Stromal cell of bone marrow (primary cell): ENCODE measurements at places on chromosomes 2 and 18.
A peak's percentile ranks its signal among the peaks of the same experiment; 100 is the strongest.

- DNase-seq, result no peak
Observed at GRCh38 chr2:8584174-8585066, 97.4 kb upstream of the ID2 start.

DNA sequence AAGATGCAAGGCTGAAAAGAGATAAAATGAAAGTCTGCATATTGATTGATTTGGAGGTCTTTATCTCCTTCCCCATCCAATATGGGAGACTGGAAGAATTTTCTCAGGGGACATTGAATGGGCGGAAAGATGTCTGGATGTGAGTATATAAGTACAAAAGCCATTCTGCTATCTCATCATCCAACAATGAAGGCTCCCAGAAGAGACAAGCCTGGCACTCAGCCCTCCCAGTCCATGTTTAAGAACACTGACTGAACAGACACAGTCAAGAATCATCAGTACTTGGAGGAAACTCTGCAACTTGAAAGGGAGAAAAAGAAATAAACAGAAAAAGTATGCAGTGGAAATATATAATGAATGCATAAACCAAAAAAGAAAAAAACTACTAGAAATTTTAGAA is 80.9 kb downstream of the PTRHD1 start:
- DNase-seq, result no peak

DNA sequence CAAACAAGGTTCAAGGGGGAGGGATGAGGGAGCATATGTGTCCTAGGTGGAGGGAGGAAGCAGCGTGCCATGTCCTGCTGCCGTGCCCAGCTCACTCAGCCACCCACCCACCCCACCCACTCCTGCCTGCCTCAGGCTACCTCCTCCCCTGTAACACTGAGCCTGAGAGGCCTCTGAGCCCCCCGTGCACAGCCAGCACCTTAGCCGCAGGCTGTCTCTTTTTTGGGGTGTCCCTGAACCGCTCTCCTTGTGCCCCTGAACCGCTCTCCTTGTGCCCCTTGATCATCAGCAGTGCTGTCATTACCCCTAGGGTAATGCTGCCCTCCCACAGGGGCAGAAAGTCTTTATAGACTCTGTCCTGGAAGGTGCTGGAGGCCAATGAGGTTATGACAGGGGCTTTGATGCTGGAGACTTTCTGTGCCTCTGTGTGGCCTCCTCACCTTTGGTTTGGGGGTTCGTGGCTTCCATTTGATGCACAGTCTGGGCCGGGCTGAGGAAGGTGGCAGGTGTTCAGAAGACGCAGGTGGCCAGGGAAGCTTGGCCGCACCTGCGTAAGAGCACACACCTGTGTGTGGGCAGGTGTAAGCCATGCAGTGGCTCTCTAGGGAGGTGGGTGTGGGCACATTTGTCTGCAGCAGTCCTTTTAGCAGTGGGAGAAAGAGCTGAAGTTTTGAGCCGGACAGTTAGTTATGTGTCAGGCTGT is 140.0 kb downstream of the SEPTIN10 start:
- DNase-seq, result no peak

- peak; percentile 7 for DNase-seq
Observed at GRCh38 chr2:133077269-133077822, 407.3 kb upstream of the LYPD1 start.

DNA sequence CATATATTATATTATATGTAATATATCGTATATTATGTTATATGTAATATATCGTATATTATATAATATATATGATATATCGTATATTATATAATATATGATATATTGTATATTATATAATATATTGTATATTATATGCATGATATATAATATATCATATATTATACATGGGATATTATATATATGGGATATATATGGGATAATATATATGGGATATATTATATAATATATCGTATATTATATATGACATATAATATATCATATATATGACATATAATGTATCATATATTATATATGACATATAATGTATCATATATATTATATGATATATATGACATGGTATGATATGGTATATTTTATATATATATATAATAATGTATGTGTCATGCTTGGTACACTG is 100.7 kb upstream of the STPG4 start:
- no peak for DNase-seq

DNA sequence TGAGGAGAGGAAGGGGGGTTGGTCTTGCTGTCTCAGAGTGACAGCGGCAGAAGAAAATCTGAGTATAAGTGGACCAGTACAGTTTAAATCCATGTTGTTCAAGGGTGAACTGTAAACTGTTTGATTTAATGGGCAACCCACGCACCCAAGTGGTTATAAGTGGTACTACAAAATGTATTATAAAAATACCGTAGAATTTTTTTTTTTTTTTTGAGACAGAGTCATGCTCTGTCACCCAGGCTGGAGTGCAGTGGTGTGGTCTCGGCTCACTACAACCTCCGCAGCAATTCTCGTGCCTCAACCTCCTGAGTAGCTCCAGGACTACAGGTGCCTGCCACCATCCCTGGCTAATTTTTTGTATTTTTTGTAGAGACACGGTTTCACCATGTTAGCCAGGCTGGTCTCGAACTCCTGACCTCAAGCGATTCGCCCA is 2.1 kb upstream of the CHCHD5 start:
- peak; percentile 54 for DNase-seq

DNA sequence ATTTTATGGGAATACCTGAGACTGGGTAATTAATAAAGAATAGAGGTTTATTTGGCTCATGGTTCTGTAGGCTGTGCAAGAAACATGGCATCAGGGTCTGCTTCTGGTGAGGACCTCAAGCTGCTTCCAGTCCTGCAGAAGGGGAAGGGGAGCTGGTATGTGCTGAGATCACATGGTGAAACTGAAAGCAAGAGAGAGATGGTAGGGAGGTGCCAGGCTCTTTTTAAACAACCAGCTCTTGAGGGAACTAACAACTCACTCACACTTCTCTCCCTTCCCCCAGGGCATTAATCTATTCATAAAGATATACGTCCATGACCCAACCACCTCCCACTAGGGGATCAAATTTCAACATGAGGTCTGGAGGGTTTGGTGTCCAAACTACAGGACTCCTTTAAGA is 40.1 kb downstream of the AGPS start:
- no peak for DNase-seq

DNA sequence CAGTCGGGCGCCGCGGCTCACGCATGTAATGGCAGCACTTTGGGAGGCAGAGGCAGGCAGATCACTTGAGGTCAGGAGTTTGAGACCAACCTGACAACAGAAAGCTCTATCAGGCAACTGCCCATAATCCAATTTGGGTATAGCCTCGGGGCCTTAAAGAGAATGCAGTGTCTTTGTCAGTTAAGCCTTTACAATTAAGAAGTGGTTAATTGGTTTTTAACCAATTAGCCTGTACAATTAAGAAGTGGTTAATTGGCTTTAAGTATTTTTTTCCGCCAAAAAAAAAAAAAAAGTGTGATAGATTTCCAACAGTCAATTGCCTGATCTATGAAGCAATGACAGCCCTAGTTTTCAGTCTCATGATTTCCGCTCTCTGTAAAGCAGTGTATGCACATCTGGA is 74.6 kb upstream of the NARS1 start:
- DNase-seq, result no peak

- DNase-seq, result no peak
Observed at GRCh38 chr2:196499686-196500085, 139.8 kb upstream of the CCDC150 start.

GRCh38 chr2:145771525-145771924 is 1251.6 kb upstream of the ZEB2 start:
- DNase-seq, result no peak

- DNase-seq, result no peak
Observed at GRCh38 chr18:48715711-48716361, 177.0 kb downstream of the CTIF start.

- DNase-seq, result no peak
Observed at GRCh38 chr2:38825956-38826355, 47.9 kb downstream of the GEMIN6 start.

DNA sequence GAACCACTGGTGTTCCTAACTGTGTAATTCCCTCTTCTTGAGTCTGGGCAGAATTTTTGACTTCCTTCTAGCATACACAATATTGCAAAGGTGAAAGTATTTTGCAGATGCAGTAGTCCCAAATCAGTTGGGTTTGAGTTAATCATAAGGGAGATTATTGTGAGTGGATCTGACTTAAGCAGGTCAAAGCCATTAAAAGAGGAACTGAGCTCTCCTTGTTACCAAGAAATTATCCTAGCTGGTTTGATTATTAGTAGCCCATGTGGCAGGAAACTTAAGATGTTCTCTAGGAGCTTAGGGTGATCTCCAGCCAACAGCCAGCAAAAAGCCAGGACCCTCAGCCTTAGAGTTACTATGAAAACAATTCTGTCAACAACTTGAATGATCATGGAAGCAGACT is 221.8 kb downstream of the RPIA start:
- DNase-seq, result no peak
